ENCODE measurements at places on chromosomes 4 and X. TPM values are rescaled to one million over a fixed set of nuclear protein-coding genes. Genes with fewer than 3 reads are reported as not detected.

Gene POF1B
- not detected for total RNA-seq

Gene SATL1
- total RNA-seq: not detected

Gene ARSJ
- 41.5 TPM for total RNA-seq

Gene SOX3
- total RNA-seq: not detected

Gene KLHL4
- under 0.01 TPM for total RNA-seq

Gene FRMPD3
- total RNA-seq: under 0.01 TPM

Gene SPIN4
- total RNA-seq: 5.2 TPM

Gene ARL9
- 0.32 TPM for total RNA-seq

Gene BEND2
- total RNA-seq: not detected

Gene PNCK
- 0.65 TPM for total RNA-seq
